ENCODE measurements at places on chromosomes 4 and X.
A peak's percentile ranks its signal among the peaks of the same experiment; 100 is the strongest.

DNA sequence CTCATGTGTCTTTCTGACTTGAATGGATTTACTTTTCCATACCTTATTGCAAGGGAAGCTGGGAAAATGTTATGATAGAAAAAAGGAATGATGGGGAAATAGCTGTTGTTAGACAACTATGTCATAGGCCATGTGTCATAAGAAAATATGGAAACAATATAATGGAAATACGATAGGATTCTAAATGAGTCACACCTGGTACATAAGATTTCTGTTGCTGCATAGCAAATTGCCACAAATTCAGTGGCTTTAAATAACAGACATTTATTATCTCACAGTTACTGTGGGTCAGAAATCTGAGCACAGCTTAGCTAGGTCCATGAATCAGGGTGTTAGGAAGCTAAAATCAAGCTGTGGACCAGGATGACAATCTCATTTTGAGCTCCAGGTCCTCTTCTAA lies 44.6 kb upstream of the ANKRD50 start:
- DNase-seq, result peak; percentile 12

- DNase-seq, result no peak
Measured at GRCh38 chrX:16658284-16658683, 8.3 kb downstream of the S100G start.

DNA sequence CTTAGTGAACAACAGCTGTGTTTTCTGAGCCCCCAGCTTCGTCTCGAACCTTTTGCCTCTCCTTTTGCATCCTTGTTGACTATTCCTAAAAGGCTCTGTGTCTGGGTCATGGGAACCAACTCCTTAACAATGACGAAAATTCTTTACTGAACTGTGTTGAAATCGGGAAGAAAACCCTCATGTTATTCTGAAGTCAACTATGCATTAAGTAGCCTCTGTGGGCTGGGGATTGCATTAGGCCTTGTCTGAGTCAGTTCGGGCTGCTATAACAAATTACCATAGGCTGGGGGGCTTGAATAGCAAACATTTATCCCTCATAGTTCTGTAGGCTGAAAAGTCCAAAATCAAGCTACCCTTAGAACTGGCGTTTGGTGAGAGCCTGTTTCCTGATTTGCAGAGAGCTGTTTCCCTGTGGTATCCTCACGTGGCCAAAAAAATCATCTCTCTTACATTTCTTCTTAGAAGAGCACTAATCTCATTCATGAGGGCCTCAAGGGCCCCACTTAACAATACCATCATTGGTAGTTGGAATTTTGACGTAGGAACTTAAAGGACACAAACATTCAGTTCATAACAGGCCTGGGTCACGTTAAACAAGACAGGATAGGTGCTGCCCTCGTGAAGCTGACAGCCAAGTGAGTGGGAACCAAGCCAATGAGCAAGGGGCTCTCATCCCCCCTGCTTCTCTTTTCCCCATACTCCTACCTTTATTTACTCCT lies 75.9 kb downstream of the CLNK start:
- DNase-seq, result no peak

GRCh38 chr4:156970501-156971164 lies 966 bp downstream of the PDGFC start:
- DNase-seq, result no peak

GRCh38 chrX:45711231-45711630 lies 510.6 kb upstream of the DIPK2B start:
- no peak for DNase-seq

GRCh38 chr4:140046016-140046415 lies 108.0 kb downstream of the MAML3 start:
- no peak for DNase-seq

DNA sequence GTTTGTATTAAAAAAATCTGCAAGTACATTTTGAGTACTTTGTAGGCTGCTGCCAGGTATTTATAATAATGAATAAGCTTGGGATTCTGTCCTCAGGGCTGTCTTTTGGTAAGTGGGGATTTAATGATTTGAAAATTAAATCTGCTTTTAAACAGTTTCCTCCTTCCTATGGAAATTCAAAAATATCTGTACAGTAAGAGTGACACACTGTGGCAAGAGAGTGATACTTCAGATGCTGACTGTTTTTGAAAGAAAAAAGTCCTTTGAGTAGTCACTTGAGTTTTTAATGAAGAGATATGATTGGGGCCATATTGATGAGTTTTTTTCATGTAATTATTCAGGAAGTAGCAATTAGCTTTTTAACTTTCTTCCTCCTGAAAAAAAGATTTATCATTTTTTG lies 49.2 kb downstream of the SMARCAD1 start:
- no peak for DNase-seq

GRCh38 chr4:163157157-163157556 lies 9.5 kb downstream of the NAF1 start:
- no peak for DNase-seq

- no peak for DNase-seq
Measured at GRCh38 chrX:101385795-101386541, at the start of gene BTK. BTK (minus strand) TSS chrX:101386191; CDS start chrX:101375284, 10,907 bp downstream.

- DNase-seq, result no peak
Measured at GRCh38 chr4:1487761-1488160, 81.5 kb upstream of the NKX1-1 start.

DNA sequence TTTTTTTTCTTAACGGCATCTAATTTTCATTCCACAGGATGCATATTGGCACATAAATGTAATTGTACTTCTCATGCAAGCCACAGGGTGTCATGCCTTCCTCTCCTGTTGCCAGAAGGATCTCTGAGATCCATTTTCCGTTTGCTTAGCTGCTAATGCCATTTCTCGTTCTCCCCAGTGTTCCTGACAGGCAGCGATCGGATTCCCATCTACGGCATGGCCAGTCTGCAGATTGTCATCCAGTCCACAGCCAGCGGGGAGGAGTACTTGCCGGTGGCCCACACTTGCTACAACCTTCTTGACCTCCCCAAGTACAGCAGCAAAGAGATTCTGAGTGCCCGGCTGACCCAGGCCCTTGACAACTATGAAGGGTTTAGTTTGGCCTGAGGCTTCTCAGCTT lies 8.9 kb upstream of the NAP1L5 start:
- DNase-seq, result peak; percentile 32

DNA sequence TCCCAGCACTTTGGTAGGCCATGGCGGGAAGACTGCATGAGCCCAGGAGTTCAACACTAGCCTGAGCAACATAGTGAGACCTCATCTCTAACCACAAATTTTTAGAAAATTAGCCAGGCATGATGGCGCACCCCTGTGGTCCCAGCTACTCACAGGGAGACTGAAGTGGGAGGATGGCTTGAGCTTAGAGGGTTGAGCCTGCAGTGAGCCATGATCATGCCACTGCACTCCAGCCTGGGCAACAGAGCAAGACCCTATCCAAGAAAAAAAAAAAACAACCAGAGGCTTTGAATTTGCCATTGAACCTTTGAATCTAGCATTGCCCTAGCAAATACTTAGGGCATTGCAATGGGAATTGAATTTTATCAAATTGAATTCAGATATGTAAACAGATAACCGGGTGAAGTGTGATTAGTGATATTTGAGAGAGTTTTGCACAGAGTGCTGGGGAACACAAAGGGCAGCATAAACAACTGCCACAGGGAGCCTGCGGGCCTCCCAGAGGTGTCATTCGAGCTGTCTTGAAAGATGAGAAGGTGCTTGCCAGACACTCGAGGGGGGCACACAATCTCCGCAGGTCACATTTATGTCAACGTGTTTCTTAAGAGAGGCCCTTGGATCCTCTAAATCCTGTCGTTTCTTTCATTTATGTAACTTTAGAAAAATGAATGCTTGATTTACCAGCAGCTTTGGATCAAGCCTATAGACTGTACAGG lies 200.3 kb downstream of the AASDH start:
- no peak for DNase-seq

DNA sequence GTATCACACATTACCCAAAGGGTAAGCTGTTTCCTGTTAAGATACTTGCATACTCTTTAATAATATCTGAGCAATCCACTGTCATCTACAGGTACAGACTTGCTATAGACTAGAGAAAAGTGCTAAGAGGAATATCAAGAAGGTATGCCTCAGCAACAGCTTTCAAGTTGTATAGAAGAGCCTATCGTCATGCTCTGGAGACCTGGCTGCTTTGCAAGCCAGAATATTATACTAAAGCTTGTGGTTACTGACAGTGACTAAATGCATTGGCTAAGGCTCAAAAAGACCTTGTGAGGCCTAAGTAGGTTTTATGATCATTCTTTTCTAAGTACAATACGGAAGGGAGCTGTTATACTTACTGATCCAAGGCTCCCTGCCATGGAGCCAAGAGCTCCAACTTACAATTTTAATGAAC lies 11.3 kb downstream of the LAMP2 start:
- peak; percentile 38 for DNase-seq

- no peak for DNase-seq
Measured at GRCh38 chr4:184217634-184218033, at the start of gene ENPP6. ENPP6 (minus strand) TSS chr4:184217873; CDS start chr4:184217819, 54 bp downstream.
